ENCODE measurements at places on chromosomes 5 and 9.
A peak's percentile ranks its signal among the peaks of the same experiment; 100 is the strongest.

DNA sequence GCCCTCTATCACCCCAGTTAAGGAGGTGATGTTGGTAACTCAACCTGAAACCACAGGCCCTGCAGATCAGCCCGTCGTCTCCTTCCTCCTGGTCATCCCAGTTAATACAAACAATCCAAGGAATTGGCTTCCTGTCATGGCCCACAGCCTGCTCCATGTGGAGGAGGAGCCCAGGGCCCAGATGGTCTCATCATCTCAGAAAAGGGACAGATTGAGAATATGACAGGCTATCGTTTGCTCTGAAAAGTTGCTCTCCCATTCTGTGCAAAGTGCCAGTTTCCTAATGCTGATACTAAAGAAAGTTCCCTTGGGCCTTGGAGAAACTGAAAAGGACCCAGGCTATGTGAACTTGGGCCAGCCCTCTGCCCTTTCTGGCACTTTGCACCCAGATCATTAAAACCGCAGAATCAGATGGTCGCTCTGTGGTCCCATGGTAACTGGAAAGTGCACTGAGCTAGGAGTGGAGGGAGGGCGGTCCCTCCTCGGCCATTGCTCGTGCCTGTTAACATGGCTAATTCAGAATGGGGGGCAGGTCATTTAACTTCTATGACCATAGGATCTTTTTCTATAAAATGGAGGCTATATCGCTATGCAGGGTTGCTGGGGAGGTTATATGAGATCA, 675 bp upstream of the SPAAR start:
- H3K27ac ChIP-seq = peak overlapping the region; percentile 96
- DNase-seq = no peak

- no peak overlapping the region for H3K27ac ChIP-seq
- H3K36me3 ChIP-seq = no peaks in the 10 kb centered on the region
- H3K4me3 ChIP-seq = no peak overlapping the region
- no peaks in the 10 kb centered on the region for H3K4me1 ChIP-seq
- DNase-seq = no peak
- peaks cover 3% of the 10 kb centered on the region for H3K27me3 ChIP-seq
These were observed 12.2 kb downstream of the GPR150 start for GRCh38 chr5:95631991-95632675.

DNA sequence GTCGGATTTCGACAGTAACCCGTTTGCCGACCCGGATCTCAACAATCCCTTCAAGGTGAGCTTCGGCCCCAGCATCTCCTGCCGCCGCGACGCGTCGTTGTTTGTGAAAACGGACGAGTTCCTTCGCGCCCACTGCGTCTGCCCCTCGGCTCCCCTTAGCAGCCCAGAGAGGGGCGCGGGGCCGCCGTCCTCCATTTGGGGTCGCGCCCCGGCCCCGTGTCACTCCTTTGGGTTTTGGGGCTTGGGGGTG, 182 bp downstream of the SCAMP1 start:
- H3K4me3 ChIP-seq = peak overlapping the region; percentile 96
- peak overlapping the region; percentile 98 for H3K27ac ChIP-seq
- no peaks in the 10 kb centered on the region for H3K27me3 ChIP-seq
- H3K4me1 ChIP-seq = peaks cover 25% of the 10 kb centered on the region
- H3K36me3 ChIP-seq = no peaks in the 10 kb centered on the region

DNA sequence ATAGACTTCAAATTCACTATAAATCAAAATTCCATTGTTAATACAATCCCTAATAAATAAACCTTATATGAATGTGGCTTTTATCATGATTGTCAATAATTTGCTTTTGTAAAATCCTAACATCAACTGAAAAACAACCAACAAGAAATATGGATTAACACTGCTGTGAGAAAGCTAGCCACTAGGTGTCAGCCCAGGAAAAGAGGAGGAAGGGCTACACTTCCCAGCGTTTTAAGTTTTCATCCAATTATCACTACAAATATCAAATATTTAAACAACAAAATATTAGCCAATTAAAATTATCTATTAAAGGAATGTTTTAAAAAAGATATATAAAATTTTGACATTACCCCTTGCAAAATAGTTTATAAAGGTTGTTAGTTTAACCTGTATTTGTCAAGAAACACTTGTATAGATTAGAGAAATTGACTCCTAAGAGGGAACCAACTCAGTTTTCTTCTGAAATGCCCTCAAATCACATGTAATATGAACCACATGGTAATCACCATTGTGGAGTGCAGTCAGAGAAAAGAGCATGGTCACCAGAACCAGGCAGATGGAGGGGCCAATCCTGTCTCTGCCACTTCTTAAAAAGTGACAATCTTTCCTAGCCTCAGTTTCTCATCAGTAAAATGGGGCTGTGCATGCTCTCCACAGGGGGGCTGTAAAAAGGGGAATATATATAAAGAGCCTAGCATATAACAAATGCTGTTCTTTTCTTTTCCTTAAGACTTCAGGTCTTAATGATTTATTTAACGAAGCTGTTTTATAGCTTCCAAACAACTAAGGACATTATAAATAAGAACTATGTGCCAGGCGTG, 188.2 kb downstream of the CRB2 start:
- no peak overlapping the region for H3K4me3 ChIP-seq
- no peaks in the 10 kb centered on the region for H3K4me1 ChIP-seq
- no peak overlapping the region for H3K27ac ChIP-seq
- DNase-seq = no peak
- peaks cover 3% of the 10 kb centered on the region for H3K36me3 ChIP-seq

DNA sequence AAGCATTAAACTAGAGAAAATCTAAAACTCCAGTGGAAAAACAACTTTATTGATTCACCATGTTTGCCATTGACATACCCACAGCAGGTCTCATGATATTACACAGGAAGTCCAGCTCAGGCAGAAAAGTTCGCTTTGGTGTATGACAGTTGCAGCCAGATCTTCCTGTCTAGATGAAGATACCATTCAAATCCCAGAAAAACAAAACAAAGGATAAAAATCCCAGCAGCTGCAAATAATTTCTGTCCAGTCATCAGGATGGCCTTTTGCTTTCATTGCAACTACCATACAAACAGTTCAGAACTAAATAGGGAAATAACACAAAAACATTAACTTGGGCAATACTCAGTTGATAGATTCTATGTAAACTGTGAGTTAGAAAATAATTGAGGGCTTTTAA, 136.0 kb upstream of the NREP start:
- H3K4me1 ChIP-seq = no peaks in the 10 kb centered on the region
- no peak for DNase-seq
- no peak overlapping the region for H3K27ac ChIP-seq
- peaks cover 3% of the 10 kb centered on the region for H3K36me3 ChIP-seq
- H3K4me3 ChIP-seq = no peak overlapping the region

- peaks cover 2% of the 10 kb centered on the region for H3K27me3 ChIP-seq
- no peak for DNase-seq
- H3K36me3 ChIP-seq = no peaks in the 10 kb centered on the region
These were observed 211.7 kb upstream of the ELL2 start for GRCh38 chr5:96173366-96173765.

DNA sequence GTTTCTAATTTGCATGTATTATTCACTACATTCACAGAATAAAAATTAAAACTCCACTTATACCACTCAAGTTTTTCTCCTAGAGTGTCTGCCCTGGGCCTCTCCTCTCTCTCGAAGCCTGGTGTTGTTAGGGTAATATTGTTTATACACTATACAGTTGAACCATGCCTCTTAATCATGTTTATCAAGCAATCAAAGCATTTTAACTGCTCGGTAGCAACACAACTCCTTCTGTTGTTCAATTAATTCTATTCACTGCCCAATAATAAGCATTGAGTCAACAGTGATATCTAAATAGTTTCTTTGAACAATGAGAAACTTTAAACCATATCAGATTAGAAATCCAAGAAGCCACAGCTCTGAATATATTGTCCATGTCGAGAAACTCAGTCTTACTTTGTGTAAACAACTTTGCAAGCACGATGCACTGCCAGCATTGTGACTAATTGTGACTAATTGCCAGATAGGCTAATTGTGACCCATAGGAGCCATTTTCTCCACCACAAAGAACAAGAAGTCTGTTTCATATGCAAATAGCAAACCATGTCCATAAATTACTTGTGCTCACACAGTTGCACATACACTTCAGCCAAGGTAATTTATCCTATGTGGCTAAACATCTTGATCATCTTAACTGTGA, at the start of gene DNAH5:
Gene DNAH5 (minus strand): TSS at position 129 of the 640 bp plus-strand sequence. CDS start 250 bp downstream, outside the sequence.
- no peaks in the 10 kb centered on the region for H3K4me1 ChIP-seq
- no peaks in the 10 kb centered on the region for H3K27me3 ChIP-seq
- no peak within 1 kb of the TSS for H3K4me3 ChIP-seq
- no peak within 1 kb of the TSS for H3K27ac ChIP-seq
- no peaks in the 10 kb centered on the region for H3K36me3 ChIP-seq

GRCh38 chr5:147481376-147481775, 28.5 kb downstream of the DPYSL3 start:
- H3K36me3 ChIP-seq = peaks cover 4% of the 10 kb centered on the region
- H3K4me1 ChIP-seq = peaks cover 58% of the 10 kb centered on the region
- no peak overlapping the region for H3K4me3 ChIP-seq

DNA sequence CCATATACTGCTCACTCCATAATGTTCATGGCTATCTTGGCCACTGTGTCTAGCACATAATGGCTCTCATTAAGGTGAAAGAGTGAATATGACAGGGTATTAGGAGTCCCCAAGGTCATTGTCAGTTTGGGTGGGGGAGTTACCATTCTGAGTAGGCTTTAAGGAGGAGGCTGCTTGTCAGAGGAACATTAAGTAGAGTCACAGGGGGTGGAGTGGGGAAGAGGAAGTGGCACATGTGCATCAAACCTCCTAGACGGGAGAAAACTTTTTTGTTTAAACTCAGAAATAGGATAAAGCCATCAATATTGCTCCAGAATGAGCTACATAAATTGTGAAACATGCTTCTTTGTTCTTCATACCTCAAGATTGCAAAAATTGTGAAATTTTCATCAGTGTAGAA, 45.5 kb downstream of the DAB2IP start:
- no peaks in the 10 kb centered on the region for H3K27me3 ChIP-seq
- no peak overlapping the region for H3K27ac ChIP-seq
- H3K36me3 ChIP-seq = peaks cover under 1% of the 10 kb centered on the region
- DNase-seq = no peak

DNA sequence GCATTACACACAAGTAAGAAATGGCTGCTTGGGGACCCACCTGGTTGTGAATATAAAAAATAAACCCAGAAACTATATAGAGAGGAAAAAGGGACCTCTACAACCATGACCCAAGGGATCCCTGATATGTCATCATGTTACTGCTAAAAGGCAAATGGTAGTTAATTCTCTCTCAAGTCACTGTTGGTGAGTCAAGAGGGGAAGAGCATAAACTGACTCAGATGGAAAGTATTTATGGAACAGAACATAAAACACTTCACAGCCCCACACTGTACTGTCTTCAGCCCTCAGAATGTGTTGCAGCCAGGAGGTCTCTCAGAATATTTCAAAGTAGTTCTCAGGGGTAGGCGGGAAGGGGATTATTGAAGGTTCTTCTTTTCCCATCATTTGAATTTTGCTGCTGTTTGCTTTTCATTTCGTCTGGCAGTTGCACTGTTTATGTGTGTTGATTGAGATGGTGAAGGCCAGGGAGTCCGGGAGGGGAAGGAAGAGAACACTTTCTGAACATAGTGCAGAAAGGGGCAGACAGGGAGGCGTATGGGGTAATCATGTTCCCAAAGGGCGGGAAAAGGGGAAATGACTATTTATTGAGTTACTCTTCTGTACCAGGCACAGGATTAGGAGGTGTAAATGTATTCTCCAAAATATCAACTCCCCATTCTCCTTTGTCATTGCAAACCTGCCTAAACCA, 85.5 kb downstream of the TEK start:
- no peak for DNase-seq
- peaks cover 5% of the 10 kb centered on the region for H3K4me1 ChIP-seq

- no peaks in the 10 kb centered on the region for H3K4me1 ChIP-seq
- H3K27ac ChIP-seq = no peak overlapping the region
- no peak for DNase-seq
- peaks cover 1% of the 10 kb centered on the region for H3K27me3 ChIP-seq
- H3K36me3 ChIP-seq = peaks cover 3% of the 10 kb centered on the region
These were observed 28.1 kb upstream of the GSN start for GRCh38 chr9:121239851-121240250.

- DNase-seq = no peak
- H3K27ac ChIP-seq = no peak overlapping the region
- no peaks in the 10 kb centered on the region for H3K36me3 ChIP-seq
- no peaks in the 10 kb centered on the region for H3K4me1 ChIP-seq
- H3K4me3 ChIP-seq = no peak overlapping the region
- H3K27me3 ChIP-seq = no peaks in the 10 kb centered on the region
These were observed 777.8 kb upstream of the ACO1 start for GRCh38 chr9:31606678-31607077.

DNA sequence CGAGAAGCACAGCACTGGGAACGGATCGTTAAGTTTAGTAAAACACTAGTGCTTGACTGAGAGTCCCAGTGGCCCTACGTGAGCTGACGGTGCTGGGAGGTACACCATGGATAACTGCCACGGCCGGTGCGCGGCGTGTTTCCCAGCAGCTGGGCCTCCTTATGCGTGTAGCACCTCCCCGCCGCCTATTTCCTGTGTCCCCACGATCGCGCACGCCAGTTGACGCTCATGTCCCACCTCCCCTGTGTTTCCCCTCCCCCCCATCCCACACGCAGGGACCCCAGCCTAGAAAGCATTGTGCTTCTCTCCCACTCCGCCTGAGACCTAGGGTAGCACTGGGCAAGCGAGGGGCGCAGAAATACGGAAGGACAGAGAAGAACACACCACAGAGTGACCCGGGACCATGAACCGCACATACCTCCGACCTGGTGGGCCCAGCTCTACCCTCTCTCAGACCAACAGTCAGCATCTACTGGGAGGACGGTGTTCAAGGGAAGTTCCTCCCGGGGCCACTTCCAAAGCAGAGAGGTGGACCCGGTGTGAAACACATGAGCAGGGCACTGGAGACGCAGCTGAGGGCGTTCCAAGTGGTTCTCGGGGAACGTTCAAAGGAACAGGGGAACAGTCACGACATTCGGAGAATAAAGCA, 45.6 kb downstream of the DBH start:
- no peaks in the 10 kb centered on the region for H3K36me3 ChIP-seq
- peaks cover 13% of the 10 kb centered on the region for H3K4me1 ChIP-seq
- no peaks in the 10 kb centered on the region for H3K27me3 ChIP-seq
- H3K27ac ChIP-seq = no peak overlapping the region

- H3K27ac ChIP-seq = no peak overlapping the region
- DNase-seq = no peak
- H3K36me3 ChIP-seq = no peaks in the 10 kb centered on the region
- H3K27me3 ChIP-seq = no peaks in the 10 kb centered on the region
These were observed 41.3 kb upstream of the CDK20 start for GRCh38 chr9:88015606-88016005.
